ENCODE measurements at places on chromosomes 5 and 9. TPM values are rescaled to one million over a fixed set of nuclear protein-coding genes. Genes with fewer than 3 reads are reported as not detected.

- no peak for DNase-seq
These were observed 141.4 kb downstream of the AOPEP start for GRCh38 chr9:94867842-94868312.

- no peak for DNase-seq
These were observed 327.0 kb upstream of the TNC start for GRCh38 chr9:115444959-115445358.

GRCh38 chr5:10277773-10278630 lies 27.9 kb downstream of the CCT5 start:
- DNase-seq = no peak

DNA sequence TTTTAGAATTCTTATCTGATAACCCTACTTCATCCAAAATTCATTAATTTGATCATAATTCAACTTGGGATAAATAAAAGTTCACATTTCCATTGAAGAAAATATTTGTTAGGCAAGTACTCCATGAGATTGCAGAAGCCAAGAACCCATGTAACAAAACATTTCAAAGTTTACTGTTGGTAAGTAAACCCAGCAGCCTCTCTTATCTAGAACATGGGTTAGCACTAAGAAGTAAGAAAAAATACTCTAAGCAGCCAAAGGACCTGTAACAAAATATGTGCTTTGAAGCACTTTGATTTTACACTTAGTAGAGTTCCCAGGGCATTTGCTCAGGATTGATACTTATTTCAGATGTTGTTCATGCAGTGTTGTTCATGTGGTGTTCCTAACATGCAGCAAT lies 8.7 kb downstream of the MAP3K1 start:
- no peak for DNase-seq

DNA sequence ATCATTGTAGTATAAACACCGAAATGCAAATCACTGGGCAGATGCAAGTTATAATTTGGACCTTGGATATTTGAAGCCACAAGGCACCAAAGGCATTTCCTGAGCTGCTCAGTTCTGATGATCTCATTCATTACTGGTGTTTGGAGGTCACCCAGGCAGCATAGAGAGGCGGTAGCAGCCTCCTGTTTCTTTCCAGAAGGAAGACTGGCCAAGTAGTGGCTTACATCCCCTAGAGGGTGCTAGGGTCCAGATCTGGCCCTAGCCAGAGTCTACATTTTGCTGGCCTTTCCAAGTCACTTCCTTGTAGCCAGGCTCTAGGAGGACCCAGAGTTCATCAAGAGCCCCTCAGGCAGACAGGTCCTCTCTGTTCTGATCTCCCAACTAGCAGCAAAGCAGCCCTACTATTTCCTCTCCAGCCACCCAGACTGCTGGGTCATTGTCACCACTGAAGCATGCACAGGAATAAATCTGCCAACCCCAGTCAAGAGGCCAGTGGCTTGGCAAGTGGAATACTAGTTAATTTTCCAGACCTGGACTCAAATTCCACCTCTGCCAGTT lies 33.4 kb upstream of the TTC1 start:
- DNase-seq = peak; percentile 65

GRCh38 chr5:133323494-133324457 lies 272.0 kb downstream of the HSPA4 start:
- no peak for DNase-seq

- no peak for DNase-seq
These were observed 7.6 kb downstream of the PAM start for GRCh38 chr5:102762562-102763227.

DNA sequence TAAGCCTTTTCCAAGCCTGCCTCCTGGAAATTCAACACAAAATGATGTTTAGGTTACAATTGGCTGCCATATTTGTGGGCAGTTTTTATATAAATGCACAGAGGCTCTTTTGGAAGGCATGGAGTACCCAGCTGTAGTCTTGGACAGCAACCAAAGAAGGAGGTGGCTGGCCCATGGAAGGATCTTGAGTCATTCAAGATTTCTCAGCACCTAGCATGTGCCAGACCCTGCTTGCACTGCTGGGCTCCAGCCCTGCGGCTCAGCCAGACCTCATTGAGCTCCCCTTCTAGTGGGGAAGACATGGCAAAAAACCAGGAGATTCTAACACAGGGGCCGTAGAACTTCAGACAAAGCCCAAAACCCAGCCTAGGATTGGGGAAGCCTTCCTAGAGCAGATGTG lies 22.1 kb downstream of the JADE2 start:
- DNase-seq = no peak

Gene TAF1L
- total RNA-seq = not detected

- no peak for DNase-seq
These were observed 347.3 kb upstream of the CDH6 start for GRCh38 chr5:30846171-30846570.

Gene PCDHA10
- total RNA-seq = 0.33 TPM

DNA sequence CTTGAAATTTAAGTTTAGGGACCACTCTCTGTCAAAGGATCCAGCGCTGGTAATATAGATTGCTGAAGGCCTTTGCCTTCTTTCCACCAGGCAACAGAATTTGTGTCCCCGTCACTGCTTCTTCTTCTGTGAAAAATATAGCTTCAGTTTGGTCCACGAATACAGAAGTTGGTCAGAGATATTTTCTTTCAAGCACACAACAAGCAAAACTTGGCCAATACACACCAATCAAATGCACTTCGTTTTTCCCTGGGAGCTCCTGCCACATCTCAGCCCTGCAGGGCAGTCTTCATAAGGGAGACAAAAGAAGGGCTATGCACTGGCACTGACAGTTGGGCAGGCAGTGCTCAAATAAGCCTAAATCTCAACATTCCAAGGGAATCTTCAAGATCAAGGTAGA lies 22.9 kb downstream of the HAVCR2 start:
- DNase-seq = no peak

Gene RPL7A
- 2,339 TPM for total RNA-seq

GRCh38 chr5:148828511-148829247 lies 2.3 kb downstream of the ADRB2 start:
- DNase-seq = no peak

Gene MAP3K1
- total RNA-seq = 21.3 TPM

Gene ACTBL2
- 1.5 TPM for total RNA-seq

Gene NEURL1B
- total RNA-seq = 5.1 TPM

GRCh38 chr5:103808464-103809106 lies 246.0 kb upstream of the NUDT12 start:
- peak; percentile 7 for DNase-seq

All from kidney epithelial cell (primary cell).